ENCODE measurements at places on chromosomes 2 and 18.

DNA sequence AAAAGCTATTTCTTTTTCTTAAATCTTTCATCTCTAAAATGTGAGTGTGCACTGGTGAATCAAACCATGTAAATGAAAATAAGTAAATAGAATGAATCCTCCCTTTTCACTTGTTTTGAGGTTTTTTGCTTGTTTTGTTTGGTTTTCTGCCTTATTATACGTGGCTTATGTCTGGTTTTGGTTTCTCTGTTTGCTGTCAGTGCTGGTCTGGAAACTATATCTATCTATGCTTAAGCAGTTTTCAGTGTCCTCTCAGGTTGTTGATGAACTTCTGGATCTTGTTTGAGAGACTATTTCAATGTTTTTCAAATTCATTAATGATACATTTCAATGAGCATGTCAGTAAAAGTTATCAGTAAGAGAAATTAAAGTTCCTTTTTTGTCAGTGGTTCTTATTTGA is 48.1 kb upstream of the TNFRSF11A start:
- DNase-seq: no peak

- no peak for DNase-seq
These were observed 751.4 kb upstream of the HS6ST1 start for GRCh38 chr2:129069875-129070594.

GRCh38 chr2:24984912-24985311 is 13.2 kb upstream of the DNAJC27 start:
- no peak for DNase-seq

- DNase-seq: no peak
These were observed 21.9 kb downstream of the SLC25A52 start for GRCh38 chr18:31738460-31739407.

DNA sequence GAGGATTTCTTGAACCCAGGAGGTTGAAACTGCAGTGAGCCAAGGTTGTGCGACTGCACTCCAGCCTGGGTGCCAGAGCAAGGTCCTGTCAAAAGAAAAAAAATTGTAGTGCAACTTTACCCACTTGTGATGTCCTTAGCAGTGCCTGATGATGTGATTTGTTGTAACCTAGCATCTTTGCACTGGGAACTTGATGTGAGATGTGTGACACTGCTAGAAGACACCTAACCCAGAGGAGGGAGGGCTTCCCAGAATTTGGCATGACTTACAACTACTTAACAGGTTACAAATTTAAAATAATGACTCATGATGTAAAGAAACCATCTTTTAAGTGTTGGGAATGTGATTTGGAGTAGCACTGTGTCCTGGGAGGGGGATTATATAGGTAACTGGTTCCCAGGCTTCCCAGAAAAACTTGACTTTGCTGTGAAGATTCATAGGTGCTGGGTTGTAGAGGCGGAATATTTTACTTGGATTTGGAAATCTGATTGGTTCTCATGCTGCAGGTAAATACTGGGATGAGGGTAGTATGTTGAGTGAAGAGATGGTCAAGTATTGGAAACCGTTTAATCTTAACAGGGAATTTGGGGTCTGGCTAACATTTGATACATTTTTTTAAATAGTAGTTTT is 3.7 kb downstream of the EEF1B2 start:
- no peak for DNase-seq

- DNase-seq: no peak
These were observed 36.4 kb downstream of the EMILIN2 start for GRCh38 chr18:2883076-2883735.

- no peak for DNase-seq
These were observed 17.1 kb downstream of the SNRPD1 start for GRCh38 chr18:21629089-21629832.

- no peak for DNase-seq
These were observed 748 bp downstream of the LIPG start for GRCh38 chr18:49562481-49563129.

DNA sequence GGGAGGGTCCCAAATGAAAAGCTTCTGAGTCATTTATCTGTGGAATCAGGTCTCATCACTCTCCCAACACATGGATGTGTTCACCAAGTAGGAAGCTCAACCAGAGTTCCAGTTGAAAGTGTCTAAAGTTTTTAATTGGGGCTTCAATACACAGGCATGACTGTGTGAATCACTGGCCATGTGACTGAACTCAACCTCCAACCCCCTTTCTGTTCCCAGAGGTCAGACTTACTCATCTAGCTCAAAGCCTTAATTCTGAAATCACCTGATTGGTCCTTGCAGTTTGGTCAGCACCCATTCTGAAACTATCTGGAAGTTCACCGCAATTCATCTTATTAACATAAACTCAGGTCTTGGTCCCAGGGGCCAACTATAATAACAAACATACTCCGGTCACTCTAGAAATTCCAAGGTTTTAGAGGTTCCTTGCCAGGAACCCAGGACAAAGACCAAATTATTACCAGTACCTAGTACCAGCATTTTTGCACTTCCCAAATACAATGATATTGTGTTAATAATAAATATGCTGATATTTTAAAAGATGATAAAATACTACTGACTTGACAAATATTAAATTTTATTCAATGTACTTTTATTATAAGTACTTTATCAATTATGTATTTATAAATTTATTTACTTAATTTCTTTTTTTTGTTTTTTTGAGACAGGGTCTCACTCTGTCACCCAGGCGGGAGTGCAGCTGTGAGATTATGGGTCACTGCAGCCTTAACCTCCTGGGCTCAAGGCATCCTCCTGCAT is 10.7 kb upstream of the RBM45 start:
- no peak for DNase-seq

DNA sequence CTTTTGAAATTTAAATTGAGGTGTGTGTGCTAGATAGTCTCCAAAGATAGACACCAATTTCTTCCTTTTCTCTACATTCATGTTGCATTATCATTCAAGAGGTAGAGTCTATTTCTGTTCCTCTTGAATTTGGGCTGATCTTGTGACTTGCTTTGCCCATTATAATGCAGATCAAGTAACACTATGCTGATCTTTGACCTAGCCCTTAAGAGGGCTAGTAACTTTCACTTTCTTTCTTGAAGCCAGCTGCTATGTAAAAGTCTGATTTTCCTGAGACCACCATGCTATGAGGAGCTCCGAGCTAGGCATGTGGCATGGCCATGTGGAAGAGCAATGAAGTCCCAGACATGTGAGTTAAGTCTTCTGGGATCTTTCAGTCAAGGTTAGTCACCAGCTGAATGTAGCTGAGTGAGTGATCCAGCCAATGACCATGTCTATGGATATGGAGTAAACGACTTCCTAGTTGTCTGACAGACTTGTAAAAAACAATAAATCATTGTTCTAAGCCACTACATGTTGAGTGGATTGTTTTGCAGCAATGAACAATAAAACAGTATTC is 189.4 kb upstream of the CWC22 start:
- no peak for DNase-seq

DNA sequence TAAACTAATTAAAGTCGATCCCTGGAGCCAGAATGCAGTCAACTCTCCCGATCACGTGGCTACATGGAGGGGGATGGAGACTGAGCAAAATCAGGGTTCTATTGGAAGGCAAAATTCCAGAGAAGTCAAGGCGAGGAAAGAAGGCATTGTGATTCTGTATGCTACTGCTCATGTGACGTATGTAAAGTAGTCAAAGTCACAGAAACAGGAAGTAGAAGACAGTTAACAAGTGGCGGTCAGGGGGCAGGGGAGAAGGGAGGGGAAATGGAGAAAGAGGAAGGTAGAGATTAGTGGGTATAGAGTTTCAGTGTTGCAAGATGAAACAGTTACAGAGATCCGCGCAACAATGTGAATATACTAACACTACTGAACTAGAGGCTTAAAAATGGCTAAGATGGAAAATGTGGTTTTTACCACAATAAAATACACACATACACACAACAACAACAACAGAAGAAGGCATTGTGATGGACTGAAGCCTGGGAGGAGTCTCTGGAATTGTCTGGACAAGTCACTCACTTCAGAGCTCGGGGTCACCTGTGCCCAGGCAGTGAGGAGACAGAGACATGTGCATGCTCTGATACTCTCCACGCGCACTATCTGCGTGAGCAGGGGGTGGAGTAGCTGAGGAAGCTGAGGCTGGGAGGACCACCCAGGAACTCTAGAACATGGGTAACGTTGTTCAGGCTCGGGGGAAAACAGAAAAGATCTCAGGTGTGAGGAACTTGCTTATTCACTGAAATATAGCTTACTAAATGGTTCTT is 89.9 kb upstream of the CDCA7 start:
- no peak for DNase-seq

GRCh38 chr18:70454704-70455322 is 166.0 kb downstream of the SOCS6 start:
- peak; percentile 44 for DNase-seq

GRCh38 chr2:159617100-159617499 is 752 bp upstream of the BAZ2B start:
- no peak for DNase-seq

DNA sequence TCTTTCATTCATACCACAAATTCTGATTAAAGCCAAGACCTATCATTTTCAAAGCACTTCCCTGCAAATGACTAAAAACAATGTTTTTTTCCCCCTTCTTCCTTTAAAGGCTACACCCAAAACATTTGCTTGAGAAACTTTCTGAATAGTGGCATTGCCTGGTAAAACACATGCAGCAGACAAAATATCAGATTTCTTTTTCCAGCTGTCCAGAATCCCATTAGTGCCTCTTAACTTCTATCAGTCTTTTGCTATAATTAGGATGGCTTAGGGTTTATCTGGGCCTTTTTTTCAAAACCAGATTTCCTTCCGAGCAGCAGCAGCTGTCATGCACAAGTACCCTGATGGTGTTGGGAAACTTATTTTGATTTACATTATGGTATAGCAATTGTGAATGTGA is 50.6 kb downstream of the ALPK2 start:
- no peak for DNase-seq

- no peak for DNase-seq
These were observed 23.3 kb downstream of the AOX1 start for GRCh38 chr2:200609028-200609614.

DNA sequence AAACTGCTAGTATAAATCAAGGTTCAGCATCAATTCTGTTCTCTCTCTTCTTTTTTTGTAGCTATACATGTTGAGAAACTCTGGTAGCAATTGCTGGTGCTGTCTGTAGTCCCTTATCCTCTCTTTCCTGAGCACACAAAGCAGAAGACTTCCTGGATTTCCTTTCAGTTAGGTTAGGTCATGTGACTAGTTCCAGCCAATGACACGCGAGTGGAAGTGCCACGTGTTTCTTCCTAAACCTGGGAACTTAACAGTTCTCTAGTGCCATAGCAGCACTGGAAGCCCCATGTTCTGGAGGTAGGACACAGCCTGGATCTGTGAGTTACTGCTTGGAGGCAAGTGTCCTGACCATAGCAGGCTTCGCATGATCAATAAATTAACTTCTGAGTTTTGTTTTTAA is 125.9 kb downstream of the PLA2R1 start:
- DNase-seq: no peak

- no peak for DNase-seq
These were observed 53.5 kb downstream of the RASGRP3 start for GRCh38 chr2:33529771-33530481.

GRCh38 chr2:38277245-38278116 is 99.6 kb downstream of the ATL2 start:
- DNase-seq: peak; percentile 33

DNA sequence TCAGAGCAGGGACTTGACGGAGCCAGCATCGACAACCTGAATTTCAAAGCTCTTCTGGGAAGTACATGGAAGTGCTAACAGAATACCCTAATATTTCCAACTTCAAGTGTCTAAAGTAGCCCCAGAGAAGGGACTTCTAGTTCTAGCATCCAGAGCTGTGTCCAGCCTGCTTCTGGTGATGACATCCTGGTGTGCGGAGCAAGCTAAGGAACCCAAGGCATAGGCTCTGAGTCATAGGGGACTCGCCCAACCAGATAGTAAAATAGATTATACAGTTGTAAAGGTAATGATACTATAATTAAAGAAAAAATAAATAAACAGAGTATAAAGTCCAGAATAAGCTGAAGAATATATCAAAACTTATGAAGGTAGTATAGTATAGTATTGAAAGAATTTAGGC is 108.1 kb upstream of the SERPINE2 start:
- DNase-seq: no peak

- DNase-seq: no peak
These were observed 136.5 kb downstream of the COPS8 start for GRCh38 chr2:237222178-237222577.

DNA sequence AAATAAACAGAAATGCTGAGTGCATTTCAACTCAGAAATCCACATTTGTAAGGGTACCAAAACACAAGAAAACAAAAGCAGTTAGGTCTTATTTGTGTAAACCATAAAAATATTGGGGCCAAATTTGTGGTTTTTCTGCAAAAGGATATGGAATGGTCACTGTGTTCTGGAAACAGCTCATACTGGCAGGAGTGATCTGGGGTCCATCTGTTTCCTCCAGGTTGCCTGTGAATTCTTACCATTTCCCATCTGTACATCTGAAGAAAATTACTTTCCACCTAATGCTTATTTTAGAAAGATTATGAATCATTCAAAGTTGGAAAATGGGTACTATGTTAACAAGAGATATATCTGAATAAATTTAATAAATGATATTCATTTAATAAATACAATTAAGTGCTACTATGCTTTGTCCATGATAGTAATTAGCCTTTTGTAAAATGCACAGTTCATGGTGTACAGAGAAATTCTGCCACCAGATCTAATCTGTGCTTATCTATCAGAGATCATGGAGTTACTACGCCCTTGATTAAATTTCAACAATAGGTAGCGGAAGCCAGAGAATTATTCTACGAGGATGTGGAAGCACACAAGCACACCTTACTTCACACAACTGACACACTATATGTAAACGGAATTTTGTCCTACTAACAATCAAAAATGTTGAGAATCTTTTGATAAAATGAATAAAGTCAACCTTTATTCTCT is 10.9 kb downstream of the ALS2 start:
- no peak for DNase-seq

- DNase-seq: no peak
These were observed 1.0 kb upstream of the LDLRAD4 start for GRCh38 chr18:13217466-13217961.

- no peak for DNase-seq
These were observed 40.7 kb downstream of the SLC66A2 start for GRCh38 chr18:79910563-79911343.

DNA sequence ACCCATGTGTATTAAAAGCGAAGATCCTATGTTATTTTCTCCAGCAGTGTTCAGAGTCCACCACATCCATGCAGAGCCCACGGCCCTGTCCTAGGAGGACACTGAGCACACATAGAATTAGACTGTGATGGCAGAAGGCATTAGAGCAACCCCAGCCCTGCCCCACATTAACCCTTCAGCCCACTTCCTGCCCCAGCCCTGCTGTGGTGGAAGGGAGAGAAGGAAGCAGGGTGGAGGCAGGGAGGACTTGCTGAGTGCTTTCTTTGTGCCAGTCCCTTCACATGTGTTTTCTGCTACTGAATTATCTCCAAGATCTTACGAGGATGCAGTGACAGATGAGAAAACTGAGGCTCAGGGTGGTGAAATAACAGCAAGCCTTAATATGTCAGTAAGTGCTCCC is 339.0 kb downstream of the SMAD2 start:
- no peak for DNase-seq

GRCh38 chr2:191280834-191281756 is 35.9 kb downstream of the MYO1B start:
- DNase-seq: no peak

GRCh38 chr18:50143294-50143693 is 51.7 kb downstream of the MYO5B start:
- DNase-seq: no peak

- no peak for DNase-seq
These were observed 38.0 kb downstream of the CYP1B1 start for GRCh38 chr2:38037757-38038621.
